ENCODE measurements at places on chromosomes 2 and 18.

DNA sequence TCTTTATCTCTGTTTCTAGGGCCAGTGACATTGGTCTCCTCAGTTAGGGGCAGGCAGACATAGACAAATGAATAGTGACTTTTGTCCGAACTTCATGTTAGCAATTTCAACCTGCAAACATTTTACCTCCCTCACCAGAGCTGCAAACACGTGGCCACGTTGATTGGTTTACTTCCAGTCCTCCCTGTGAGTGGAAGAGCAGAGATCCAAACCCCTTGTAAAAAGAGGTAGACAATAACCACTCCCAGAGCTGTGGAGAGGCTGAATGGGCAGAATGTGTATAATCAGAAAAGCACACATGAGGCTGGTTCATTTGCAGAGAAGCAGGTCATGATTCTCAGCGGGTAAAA is 31.1 kb downstream of the CTIF start:
- DNase-seq, result peak; percentile 52

- DNase-seq, result peak; percentile 63
Measured at GRCh38 chr2:188291142-188291616, 495 bp upstream of the GULP1 start.

- DNase-seq, result no peak
Measured at GRCh38 chr2:143334837-143335236, 205.6 kb downstream of the ARHGAP15 start.

- no peak for DNase-seq
Measured at GRCh38 chr18:32383050-32383819, 87.4 kb downstream of the GAREM1 start.

DNA sequence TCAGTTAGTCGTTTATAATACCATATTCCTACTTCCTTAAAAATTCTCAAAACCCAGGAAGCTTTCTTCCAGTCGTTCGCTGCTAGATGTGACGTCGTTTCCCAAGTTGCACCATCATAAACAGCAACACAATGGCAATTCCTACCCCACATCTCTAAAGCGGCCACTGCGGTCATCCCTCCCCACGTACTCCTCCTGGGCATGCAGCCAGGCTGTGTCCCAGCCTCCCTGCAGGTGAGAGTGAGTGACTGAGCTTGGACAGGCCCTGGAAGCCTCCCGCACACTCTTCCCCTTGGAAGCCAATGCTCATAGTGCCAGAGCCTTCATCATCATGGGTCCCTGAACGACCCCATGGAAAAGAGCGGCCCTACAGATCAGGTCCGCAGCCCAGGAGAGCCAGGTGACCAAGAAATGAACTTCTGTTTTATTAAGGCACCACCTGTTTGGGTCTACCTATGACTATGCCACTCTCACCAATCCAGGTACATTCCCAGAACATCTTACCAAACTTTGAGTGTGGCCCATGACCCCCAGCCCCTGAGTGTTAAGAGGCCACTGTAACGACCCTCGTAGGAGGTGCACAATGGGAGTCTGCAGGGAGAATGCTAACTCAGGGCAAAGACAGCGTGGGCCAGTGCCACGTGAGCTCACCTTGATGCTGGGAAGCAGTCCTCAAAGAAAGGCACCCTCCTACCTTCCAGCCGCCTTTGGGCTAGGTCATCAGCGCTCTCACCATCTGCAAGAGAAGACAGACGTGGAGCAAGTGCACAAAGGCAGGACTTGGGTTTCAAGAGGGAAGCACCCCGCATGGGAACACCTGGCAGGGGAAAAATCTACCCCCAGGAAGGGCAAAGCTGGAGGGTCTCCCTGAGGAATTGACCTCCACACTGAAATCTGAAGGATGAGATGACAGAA is 74.7 kb upstream of the RAB6C start:
- DNase-seq, result no peak

DNA sequence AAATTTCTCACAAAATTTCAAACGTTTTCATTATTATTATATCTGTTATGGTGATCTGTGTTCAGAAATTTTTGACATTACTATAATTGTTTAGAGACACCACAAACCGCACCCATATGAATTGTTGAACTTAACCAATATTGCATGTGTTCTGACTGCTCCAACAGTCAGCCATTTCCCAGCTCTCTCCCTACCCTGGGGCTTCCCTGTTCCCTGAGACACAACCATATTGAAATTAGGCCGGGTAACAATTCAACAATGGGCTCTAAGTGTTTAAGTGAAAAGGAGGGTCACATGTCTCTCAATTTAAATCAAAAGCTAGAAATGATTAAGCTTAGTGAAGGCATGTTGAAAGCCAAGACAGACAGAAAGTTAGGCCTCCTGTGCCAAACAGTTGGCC is 424.0 kb downstream of the DSC3 start:
- peak; percentile 14 for DNase-seq

DNA sequence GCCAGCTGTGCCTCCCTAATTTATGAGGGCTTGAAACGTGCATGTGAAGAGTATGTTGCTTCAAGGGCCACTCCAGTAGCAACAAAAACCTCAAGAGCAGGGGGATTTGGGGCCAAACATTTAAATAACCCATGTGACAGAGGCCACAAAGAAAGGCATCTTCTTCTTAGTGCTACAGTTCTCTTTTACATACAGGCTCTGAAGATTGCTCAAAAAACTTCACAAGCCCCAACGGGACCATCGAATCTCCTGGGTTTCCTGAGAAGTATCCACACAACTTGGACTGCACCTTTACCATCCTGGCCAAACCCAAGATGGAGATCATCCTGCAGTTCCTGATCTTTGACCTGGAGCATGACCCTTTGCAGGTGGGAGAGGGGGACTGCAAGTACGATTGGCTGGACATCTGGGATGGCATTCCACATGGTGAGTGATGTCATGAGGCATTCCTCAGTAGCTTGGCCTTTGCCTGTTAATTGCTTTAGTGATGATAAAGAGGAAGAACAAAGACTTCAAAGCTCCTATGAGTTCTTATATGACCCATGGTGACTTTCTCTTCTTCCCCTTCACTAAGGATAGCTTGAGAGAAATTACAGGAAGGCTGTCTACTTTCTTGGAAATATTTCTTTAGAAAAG is 40.1 kb downstream of the NRP2 start:
- no peak for DNase-seq

GRCh38 chr2:233912691-233913423 is 4.3 kb upstream of the TRPM8 start:
- DNase-seq, result no peak

GRCh38 chr2:19362755-19363473 is 4.5 kb upstream of the OSR1 start:
- peak; percentile 85 for DNase-seq

DNA sequence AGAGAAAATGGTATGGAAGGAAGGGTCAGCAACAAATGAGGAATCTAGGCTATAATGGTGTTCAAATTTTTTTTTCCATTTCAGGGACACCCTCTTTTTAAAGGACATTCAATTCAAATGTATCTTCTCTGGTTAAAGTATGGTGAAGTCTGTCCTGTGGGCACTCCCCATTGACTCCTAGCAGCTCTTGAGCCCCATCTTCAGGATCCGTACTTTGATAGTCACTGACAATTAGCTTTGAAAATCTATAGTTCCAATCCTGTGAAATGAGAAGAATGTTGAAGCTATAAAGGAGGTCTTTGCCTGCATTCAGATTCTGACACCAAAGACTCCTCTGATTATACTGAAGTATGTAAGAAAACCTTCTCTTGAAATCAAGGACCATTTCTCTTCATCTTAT is 43.3 kb downstream of the KCNH7 start:
- no peak for DNase-seq

GRCh38 chr18:55356815-55357214 is 231.2 kb downstream of the TCF4 start:
- no peak for DNase-seq

GRCh38 chr2:101558740-101559525 is 84.0 kb upstream of the RFX8 start:
- no peak for DNase-seq

GRCh38 chr2:190882411-190882766 is 1.8 kb downstream of the GLS start:
- no peak for DNase-seq

- no peak for DNase-seq
Measured at GRCh38 chr18:4908328-4908727, 288.7 kb downstream of the AKAIN1 start.

DNA sequence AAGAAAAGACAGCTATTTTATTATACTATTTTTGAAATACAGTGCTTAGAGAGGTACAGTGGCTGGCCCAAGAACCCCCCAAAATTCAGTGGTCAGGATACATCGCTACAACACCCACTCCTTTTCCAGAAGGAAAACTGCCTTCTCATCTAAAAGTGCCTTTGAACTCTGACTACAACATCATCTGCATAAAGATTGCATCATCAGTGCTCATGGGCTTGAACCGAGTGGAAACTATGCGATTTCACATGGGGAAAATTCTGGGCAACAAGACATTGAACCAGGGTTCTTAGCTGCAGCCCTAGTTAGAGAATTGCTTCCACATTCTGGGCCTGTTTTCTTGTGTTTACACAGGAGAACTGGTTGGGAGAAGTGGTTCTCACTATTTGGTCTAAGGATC is 294.6 kb upstream of the SLC14A2 start:
- no peak for DNase-seq
